ENCODE measurements at places on chromosomes 2 and 18.

DNA sequence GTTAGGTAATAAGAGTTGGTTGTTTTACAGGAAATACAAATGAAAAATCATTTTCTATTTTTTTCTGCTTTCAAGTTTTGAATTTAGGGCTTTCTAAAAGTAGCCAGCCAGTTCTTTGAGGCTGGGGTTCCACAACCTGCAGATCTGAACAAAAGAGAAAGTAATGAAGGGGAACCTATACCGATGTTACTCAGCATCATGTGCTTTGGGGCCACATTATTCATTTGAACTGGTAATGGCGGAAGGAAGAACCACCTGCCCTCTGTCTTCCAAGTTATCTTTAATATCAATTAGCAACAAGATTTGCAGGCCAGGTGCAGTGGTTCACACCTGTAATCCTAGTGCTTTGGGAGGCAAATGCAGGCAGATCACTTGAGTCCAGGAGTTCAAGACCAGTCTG, 12.9 kb upstream of the MRO start:
- no peak for DNase-seq

- no peak for DNase-seq
These were observed 33.6 kb downstream of the TRIB2 start for GRCh38 chr2:12750166-12750905.

- DNase-seq: no peak
These were observed 490.2 kb upstream of the KLHL29 start for GRCh38 chr2:22894761-22895160.

- no peak for DNase-seq
These were observed 98.6 kb upstream of the KLF7 start for GRCh38 chr2:207264310-207264709.

DNA sequence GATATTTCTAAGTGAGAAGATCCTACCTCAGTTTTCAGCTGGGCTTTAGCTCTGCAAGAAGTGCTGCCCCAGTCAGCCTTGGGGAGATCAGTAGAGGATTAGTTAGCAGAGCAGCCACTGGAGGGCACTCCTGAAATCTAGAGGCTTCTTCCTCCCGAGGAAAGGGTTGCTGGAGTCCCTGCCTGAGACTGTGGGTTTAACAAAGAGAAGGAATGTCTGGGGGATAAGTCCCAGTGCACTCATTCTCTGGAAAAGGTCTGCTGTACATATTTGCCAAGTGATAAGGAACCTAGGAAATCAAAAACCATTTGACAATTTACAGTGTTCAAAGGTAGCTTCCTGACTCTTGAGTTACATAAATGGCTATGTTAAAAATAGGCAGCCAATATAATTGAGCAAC, 207.2 kb downstream of the SLC8A1 start:
- DNase-seq: peak; percentile 76

- peak; percentile 36 for DNase-seq
These were observed 99.9 kb upstream of the CRACDL start for GRCh38 chr2:99035920-99036319.

GRCh38 chr18:58967751-58968254, 103.1 kb downstream of the ZNF532 start:
- no peak for DNase-seq

DNA sequence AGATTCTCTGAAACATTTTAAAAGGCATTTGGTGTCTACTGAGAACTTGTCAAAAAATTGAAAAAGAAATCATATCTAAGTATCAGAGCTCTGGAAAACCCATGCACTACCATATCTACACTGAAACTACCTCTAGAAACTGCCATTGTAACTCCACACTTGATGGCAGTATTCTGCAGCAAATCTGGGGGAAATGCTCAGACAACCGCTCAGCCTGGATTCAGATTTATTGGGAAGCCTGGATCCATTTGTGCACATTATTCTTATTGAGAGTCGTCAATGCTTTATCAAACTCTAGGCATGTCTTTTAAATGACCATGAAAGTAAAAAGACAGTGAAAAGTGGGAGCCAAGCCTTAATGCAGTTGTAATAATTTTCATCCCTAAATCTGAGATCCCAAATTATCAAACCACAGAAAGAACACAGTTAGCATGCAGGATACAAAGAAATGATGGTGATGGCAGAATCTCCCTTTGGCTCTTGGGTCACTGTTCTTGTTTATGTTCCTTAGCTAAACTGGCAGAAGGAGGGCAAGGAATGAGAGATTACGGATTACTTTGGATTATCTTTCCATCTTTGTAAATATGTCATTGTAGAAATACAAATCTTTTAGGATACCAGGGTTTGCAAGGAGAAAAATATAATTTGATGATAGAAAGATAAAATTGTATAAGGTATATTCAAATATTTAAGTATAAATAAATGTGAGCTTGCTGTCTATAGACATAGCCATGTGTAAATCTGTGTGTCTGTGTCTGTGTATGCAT, 512.1 kb upstream of the SYT4 start:
- peak; percentile 65 for DNase-seq

DNA sequence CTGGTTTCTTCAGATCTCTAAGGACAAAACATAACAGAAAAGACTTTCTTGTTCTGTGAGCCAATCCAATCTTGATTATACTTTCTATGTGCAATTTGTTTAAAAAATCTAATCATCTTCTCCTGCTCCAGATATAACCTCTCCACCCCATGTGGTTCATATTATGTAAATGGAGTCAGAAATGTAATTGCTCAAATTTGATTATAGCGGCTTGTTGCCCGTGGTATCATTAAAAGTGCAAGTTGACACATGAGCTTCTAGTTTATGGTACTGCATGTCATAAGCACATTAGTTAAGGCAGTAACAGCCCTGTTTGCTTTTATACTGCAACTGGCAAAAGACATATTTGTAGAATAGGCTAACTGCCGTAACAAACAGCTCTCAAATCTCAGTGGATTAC, 715.1 kb upstream of the CDH7 start:
- no peak for DNase-seq

DNA sequence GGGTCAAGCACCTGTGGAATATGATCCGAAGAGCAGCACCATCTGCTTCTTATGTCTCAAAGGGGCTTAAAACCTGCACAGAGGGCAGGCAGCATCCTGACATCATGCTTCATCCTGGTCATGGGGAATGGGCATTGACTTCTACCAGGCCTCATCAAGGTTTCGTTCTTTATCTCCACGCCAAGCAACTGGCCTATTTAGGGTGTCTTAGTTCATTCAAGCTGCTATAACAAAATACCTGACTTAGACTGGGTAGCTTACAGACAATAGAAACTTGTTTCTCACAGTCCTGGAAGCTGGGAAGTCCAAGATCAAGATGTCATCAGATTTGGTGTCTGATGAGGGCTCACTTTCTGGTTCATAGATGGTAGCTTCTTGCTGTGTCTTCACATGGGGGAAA, 69.4 kb downstream of the MYO3B start:
- no peak for DNase-seq

- no peak for DNase-seq
These were observed 426.1 kb upstream of the FANCL start for GRCh38 chr2:58667137-58667774.

- DNase-seq: peak; percentile 48
These were observed 254.3 kb downstream of the LRRTM1 start for GRCh38 chr2:80050246-80050645.

GRCh38 chr2:225400060-225400511, 576 bp downstream of the NYAP2 start:
- DNase-seq: peak; percentile 70

GRCh38 chr2:23534771-23535170, 149.8 kb downstream of the KLHL29 start:
- no peak for DNase-seq

DNA sequence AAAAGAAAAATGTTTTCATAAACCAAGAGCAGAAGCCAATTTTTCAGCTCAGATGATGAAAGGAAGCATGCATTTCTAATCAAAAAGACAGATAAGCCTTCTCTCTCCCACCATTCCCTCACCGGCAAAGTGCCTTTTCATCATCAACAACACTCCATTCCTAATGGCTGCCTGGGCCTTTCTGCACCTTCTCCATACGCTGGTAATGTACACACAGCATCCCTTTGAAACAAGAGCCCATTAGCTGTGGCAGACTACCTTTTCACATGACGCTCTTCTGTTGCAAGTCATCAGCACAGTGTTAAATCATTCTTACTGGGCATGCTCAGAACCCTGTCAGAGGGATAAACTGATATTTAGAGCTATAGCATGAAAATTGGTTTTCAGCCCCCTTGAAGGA, 408.9 kb downstream of the MEIS1 start:
- DNase-seq: no peak

All from adipocyte (in vitro differentiated cells).